ENCODE measurements at places on chromosomes 12 and 14.

- no peak for DNase-seq
Measured at GRCh38 chr12:119671070-119671469, 3.1 kb downstream of the PRKAB1 start.

- DNase-seq, result no peak
Measured at GRCh38 chr12:76762601-76762980, 1.3 kb upstream of the ZDHHC17 start.

DNA sequence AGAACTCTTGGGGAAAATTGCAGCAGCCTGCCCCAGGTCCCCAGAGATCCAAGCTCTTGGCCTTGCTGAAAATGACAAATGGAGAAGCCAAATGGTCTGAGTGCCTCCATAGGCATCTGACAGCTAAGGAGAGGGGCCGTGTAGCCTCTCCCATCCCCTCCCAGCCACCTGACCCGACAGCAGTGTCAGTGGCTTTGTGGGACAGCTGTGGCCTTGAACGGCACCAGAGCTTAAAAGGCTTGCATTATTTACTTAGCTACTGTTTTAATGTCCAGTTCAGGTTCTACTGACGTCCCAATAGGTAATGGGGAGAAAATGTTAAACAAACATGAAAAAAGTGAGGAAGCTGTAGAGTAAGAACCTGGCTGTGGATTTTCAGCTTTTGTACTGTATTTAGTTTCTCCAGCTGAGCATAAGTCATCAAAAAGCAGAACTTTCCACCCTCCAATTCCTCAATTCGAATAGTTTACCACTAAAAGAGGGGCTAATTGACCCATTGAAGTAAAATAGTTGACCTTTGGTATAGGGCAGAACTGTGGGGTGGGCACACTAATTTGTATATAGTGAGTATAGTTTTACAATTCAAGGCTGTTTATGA lies 50.0 kb downstream of the FOS start:
- peak; percentile 24 for DNase-seq

DNA sequence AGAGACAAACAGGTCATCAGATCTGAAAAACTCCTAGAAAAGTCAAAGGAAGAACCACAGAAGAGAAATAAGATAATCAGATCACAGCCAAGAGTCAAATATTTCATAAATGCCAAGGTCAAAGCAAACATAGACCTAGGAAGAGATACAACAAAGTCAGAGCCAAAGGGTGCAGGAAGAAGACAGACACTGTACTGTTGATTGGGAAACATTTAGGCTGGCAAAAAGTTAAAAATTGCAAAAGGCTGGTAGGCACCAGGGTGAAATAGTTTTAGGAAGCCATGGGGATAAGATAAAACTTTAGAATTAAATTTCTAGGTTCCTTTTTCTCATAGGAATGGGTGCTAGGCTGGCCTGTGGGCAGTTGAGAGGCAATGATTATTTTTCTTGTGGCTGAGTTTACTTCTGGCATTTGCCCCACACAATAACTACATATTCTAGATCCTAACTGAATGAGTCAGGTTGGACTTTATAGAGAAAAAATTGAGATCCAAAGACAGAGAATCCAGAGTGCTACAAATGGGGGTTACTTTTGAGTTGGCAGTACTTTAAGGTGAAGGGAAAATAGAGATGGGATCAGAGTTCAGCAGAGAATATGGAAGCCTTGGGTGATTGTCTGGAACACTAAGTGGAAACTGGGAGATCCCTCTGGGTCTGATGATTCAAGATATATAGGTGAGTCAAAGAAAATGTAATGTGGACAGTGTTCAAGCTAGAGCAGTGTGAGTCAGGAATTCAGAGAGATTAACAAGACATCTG lies 215.5 kb downstream of the C12orf50 start:
- no peak for DNase-seq

GRCh38 chr14:55707365-55707804 lies 127.4 kb downstream of the KTN1 start:
- DNase-seq, result no peak

DNA sequence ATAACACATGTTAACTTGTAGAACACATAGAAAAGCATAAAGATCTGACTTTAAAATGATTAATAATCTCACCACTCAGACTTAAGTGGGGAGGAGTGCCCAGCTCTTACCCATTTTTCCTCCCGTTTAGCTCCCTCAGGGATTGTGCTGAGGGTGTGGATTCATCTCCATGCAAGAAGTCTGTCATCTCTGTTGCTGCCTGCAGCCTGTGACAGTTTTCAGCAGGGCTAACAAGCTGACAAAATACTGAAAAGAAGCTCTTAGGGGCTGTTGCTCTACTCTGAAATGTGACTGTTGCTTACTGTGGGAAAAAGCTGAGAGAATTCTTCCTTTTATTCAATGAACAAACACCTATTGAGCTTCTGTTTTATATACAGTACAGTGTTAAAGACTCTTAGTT lies 216.2 kb downstream of the CPNE8 start:
- DNase-seq, result no peak

- DNase-seq, result no peak
Measured at GRCh38 chr12:52004042-52004648, 2.6 kb upstream of the TAMALIN start.

DNA sequence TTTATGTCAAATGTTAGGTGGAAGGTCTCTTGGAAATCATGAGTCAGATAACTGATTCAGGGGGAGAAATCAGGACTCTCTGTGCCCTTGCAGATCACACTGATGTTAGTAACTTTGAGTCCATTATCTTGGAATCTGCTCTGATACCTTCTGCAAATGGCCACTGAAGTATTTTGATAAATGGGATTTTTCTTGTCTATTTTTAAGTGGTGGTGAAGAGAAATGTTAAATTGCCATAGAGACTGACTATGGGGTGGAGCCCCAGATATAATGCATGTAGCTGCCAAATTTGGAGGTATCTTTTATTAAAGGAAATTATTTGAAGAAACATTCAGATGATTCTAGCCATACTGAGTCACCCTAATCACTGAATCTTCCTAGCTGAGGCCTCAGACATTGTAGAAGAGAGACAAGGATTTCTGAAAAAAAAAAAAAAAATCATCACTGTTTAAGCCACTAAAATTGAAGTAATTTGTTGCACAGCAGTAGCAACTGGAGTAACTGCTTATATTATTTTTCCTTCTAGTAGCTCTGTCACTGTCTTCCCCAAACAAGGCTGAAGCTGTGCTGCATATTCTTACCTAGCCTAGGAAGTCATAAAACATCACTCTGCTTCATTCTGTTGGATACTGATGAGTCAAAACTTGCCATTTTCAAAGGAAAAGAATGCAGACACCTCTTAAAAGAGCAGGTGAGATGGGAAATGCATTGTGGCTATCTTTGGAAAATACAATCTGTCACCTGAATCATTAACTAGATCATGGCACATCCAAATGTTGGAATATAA lies 36.0 kb upstream of the CLEC14A start:
- DNase-seq, result no peak

- DNase-seq, result no peak
Measured at GRCh38 chr12:55829967-55830600, 697 bp upstream of the DNAJC14 start.

DNA sequence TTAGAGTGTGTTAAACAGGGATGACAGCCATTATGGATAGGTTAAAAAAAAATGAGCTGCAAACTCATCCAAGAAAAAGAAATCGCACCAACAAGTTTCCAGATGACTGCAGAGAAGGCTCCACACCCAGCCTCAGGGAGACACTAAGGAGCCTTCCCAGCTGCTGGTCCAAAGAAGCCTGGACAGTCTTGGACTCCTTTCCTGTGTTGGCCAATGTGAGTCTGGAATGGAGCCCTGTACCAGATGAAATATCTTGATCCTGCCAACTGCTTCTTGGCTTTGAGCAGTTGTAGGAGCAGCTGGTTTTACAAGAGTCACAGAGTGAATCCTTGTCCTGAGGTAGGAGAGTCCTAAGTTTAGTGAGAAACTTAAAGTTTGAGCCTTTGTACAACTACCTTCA lies 44.5 kb downstream of the SLC38A1 start:
- DNase-seq, result no peak

DNA sequence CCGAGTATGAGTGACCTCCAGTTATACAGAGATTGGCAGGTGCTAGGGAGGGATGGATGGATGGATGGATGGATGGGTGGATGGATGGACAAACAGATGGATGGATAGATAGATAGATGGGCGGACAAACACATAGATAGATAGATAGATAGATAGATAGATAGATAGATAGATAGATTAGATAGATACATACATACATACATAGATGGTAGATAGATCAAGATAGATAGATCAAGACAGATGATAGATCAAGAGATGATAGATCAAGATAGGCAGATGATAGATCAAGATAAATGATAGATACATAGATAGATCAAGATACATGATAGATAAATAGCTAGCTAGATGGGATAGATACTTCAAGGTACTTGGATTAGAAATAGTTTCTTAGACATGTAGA lies 18.6 kb upstream of the RFLNA start:
- no peak for DNase-seq

- DNase-seq, result no peak
Measured at GRCh38 chr14:47040550-47040949, 389.0 kb upstream of the RPL10L start.

DNA sequence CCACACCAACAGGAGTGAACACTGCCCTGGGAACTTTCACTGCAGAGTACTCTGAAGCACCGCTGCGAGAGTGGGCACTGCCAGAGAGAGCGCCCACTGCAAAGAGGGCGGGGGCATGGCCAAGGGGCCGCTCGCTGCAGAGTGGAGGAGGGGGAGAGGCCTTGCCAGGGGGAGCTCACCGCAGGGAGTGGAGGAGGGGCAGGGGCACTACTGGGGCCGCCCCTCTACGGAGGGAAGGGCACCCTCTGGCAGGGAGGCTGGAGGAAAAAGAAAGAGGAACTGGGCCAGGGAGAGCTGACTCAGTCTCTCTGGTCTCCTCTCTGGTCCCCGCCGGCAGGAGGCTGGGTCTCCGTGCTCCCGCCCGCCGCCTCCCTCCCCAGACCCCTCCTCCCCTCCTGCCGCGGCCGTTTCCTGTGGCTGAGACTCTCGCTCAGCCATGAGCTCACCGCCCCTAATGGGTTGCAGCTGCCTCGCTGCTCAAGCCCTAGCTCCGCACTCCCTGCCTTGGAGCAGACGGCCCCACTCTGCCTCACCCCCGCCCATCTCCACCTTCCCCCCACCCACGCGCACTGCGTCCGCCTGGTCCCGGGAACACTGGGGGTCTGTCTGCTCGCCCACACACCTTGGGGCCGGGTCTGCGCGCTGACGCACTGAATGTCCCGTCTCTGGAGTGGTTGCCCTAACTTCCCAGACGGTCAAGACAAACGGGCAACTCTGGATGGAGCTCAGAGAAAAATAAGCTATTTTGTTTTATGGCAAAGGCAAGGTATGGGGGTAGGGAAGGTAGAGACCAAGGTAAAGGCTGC lies 1.3 kb downstream of the ARHGEF40 start:
- DNase-seq, result peak; percentile 92

GRCh38 chr14:64502887-64503433 lies 678 bp downstream of the ZBTB25 start:
- DNase-seq, result no peak

DNA sequence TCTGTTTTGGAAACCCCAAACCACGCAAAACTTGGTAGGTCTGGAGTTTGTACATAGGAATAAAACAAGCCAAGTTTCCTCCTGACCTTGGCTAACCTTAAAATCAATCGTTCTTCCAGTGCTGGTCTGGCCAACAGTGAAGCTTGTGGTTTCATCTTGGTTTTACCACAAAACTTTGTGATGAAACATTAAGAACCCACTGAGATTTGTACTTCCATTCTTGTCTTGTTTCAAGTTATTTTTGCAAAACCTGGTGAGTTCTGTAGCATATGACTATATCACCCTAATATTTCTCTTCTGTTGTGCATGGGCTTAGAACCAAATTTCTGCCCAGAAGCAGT lies 26.4 kb downstream of the SIX1 start:
- no peak for DNase-seq

DNA sequence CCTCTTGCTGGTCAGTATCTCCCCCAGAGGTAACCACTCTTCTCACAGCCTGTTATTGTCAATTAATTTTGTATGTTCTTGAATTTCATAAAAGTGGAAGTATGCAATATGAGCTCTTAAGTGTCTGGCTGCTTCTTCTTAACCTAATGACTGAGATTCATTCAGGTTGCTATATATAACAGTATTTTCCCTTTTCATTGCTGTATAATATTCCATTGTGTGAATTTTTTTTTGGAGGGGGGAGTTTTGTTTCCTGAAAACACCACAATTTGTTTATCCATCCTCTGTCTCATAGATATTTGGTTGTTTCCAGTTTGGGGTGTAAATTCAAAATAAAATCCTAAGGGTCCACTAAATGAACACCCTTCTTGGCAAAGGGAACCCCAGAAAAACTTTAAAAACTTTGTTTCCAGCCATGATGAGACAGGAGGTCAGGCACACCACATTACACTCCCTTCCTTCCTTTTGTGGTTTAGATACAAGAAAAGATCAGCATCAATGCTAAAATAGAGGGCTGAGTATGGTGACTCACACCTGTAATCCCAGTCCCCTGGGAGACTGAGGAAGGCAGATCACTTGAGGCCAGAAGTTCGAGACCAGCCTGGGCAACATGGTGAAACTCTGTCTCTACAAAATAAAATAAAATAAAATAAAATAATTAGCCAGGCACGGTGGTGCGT lies 4.1 kb upstream of the DAO start:
- no peak for DNase-seq

DNA sequence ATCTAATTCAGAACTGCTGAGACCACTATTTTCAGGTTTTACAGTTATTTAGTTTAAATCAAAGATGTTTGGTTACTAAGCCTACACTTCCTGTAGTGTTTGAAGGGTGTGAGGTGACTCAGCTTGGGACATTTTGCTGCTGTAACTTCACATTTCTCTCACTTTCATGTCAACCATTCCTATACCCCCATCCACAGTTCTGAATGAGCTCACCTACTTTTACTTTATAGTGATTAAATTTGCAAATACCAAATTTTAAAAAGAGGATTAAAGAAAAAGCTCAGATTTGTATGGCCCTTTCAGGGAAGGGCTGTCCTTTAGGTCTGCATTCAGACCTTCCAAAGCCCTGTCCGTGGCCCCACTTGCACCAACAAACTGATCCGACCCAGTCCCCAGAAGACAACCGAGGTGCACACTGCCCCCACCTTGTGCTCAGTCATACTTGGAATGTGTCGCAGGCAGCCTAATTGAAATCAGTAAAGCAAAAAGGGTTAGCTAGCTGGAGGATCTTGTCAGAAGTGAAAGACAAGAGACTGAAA lies 174.4 kb downstream of the MON2 start:
- no peak for DNase-seq

GRCh38 chr14:84254290-84254689 lies 1275.7 kb upstream of the FLRT2 start:
- DNase-seq, result no peak

Measured in mesenteric fat pad (tissue), 1 donor.